ENCODE measurements at places on chromosomes 13 and 19.
A peak's percentile ranks its signal among the peaks of the same experiment; 100 is the strongest.

- no peak for DNase-seq
Measured at GRCh38 chr19:47766359-47766620, 12.2 kb upstream of the SELENOW start.

DNA sequence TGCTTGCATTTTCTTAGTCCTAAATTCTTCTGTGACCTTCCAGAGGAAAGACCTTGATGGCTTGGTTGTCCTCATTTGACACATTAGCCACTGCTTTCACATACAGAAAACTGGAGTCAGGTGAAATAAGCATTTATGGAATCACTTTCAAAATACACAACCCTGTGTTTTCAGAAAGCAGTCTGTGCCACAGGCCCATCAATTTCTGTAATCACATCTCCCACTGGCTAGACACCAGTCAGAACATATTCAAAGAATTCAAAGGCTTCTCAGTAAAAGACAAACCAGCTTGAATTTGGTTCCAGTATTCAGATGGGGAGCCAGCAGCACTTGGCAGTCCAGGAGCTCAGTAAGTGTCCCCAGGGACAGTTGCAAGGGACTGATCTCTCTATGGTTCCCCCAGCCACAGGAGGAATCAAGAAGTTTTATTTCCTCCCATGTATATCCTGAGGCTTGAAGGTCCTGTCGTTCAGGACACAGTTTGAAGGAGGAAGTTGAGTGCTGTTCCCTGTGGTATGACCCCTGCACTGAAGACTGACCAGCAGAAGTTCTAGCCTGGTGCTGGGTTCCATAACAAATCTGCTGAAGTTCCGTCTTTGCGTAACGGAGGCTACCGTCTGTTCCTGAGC, 214.3 kb downstream of the FOXO1 start:
- DNase-seq: no peak

DNA sequence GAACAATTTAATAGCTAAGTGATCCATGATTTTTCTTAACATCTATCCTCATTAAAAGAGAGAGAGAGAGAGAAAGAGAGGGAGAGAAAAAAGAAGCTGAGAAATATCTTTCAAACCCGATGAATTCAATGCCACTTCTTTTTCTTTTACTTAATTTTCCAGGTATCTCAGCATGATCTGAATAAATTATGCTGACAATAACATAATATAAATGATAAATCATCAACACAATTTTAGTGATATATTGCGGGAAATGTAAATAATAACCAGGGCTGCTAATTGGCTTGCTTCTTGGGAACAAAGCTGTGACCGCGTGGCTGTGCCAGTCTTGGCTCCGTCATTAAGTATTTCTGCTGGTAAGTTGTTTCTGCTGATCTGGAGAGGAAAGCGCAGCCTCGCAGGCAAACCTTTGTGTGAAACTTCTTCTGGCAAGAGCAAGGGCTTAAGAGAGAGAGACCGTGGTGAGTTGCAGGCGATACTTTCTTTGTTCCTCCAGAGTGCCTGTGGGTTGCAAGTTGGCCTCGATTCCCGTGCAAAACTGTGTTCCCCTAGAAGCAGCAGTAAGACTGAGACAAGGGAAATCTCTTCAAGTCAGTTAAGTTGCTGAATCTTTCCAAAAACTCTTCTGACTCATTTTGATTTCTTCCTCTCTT, 489.1 kb upstream of the TSHZ3 start:
- DNase-seq: no peak

- DNase-seq: no peak
Measured at GRCh38 chr19:12581100-12581499, 29.5 kb downstream of the ZNF490 start.

GRCh38 chr13:113495494-113496210, 5.1 kb upstream of the DCUN1D2 start:
- DNase-seq: no peak

DNA sequence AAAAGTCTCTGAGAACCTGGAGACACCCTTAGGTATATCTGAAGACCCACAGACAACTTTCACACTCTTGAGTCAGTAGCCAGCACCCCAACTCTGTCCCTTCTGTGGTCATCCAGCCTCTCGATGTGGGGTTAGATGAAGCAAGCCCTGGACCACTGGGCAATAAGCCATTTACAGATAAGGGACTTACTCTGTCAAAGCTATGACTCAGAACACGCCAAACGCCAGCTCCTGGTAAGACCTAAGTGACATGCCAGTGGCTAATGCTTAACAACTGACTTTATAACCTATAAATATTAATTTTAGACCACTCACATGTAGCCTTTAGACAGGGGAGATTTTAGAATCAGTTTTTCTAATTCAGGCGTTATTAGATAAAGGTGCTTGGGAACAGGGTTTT, 85.7 kb downstream of the SHISA2 start:
- no peak for DNase-seq

GRCh38 chr13:21076253-21076652, 14.9 kb upstream of the LATS2 start:
- no peak for DNase-seq

DNA sequence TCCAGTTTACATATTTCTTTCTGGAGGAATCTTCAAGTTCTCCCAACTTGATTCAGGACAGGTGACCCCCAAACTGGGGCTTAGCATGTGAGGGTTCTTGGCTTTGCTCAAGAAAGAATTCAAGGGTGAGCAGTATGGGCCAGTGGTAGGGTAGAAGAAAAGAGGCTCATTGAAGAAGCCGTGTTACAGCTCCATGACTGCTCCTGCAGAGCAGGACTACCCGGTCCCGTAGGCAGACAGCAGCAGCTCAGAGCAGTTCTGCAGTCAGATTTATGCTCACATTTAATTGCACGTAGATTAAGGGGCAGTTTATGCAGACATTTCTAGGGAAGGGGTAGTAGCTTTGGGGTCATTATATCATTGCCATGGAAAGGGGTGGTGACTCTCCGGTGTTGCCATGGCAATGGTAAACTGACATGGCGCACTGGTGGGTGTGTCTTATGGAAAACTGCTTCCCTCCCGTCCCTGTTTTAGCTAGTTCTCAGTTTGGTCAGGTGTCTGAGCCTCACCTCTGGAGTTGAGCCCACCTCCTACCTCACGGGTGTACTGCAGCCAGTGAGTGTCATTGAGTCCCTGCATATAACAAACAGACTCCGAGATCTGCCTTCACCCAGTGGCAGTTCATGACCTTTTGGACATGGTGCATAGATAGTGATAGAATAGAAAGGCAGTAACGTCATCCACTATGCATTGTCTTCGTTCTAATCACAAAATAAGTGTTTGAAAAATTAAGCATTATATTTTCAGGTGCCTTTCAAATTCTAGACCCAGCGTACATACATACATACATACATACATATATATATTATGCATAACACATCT, 16.0 kb upstream of the ZNF792 start:
- DNase-seq: no peak

DNA sequence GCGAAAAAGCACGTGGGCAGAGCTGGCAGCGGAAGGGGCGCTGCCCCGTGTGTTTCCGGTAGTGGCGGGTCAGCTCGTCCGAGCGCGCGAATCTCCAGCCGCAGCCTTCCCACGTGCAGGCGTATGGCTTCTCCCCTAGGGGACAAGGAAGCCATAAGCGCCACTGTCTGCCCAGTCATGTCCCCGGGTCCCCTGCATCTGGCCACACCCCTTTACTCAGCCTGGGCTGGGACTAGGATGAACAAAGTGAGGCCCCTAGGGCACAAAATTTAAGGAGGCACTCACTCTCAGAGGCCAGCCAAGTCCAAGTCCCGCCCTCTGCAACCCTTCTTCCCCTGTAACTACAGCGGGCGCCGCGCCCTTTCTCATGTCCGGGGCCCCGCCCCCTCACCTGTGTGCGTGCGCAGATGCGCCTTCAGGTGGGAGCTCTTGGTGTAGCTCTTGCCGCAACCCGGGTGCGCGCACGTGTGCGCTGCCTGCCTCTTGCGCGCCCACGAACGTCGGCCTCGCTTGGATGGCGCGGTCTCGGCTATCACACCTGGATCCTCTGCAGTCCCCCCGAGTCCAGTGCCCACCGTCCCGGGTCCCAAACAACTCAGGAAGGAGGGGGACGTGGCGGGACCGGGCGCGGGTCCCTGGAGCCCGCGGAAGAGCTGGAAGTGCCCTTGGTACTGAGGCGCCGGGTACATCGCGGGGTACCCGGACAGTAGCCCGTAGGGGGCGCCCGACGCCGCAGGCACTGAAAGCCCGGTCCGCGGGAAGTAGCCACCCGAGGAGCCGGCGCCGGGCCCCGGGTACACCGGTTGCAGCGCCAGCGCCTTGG, 1.9 kb downstream of the KLF1 start:
- DNase-seq: peak; percentile 70

DNA sequence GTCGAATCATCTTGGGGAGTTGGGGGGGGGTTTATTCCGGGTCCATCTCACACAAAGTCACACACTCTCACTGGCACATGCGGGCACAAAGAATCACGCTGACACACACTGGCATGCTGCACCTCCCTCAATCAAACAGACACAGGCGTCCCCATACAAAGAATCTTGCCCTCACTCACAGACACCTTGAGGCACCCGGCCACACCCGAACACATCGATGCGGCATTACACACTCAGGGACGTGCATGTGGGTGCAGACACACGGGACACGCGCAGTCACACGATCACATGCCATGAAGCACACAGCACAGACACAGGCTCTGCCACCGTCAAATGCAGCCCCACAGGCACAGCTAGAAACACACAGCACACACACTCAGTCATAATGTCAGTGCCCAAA, 7.8 kb downstream of the NFIX start:
- DNase-seq: no peak

All from effector CD4-positive, alpha-beta T cell (primary cell).